ENCODE measurements at places on chromosomes 4 and X.

- no peak for DNase-seq
Observed at GRCh38 chr4:101037938-101038413, 309.4 kb downstream of the PPP3CA start.

GRCh38 chr4:114146947-114147618, 167.6 kb upstream of the ARSJ start:
- no peak for DNase-seq

DNA sequence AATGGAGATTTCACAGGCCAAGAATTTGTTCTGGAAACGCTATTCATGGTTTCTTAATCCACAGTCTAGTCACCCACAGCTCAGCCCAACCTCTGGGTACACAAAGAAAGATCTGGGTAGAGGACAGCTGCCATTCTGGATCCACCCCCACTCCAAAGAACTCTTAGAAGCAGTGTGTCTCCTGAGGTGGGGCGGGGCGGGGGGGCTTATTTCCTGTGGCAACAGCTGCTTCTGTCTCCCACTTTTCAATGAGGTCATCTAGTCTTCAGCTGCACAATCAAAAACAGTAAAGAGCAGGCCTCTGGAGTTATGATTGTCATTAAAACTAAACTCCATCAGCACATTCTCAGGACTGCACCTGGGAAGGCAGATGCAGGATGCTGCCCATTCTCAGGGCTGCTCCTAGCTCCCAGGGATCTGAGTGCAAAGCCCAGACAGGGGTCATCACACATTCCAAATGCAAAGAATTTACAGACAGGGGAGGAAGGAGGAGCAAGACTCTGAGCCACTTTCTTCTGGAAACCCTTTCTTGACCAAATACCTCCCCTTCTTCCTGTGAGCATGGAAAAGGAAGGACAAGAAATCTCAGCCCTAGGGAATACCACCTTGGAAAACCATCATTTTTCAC, 207.3 kb downstream of the HS6ST2 start:
- DNase-seq: no peak

GRCh38 chr4:151798678-151799416, 38.0 kb upstream of the GATB start:
- DNase-seq: no peak

- no peak for DNase-seq
Observed at GRCh38 chr4:20394512-20394911, 142.8 kb downstream of the SLIT2 start.

DNA sequence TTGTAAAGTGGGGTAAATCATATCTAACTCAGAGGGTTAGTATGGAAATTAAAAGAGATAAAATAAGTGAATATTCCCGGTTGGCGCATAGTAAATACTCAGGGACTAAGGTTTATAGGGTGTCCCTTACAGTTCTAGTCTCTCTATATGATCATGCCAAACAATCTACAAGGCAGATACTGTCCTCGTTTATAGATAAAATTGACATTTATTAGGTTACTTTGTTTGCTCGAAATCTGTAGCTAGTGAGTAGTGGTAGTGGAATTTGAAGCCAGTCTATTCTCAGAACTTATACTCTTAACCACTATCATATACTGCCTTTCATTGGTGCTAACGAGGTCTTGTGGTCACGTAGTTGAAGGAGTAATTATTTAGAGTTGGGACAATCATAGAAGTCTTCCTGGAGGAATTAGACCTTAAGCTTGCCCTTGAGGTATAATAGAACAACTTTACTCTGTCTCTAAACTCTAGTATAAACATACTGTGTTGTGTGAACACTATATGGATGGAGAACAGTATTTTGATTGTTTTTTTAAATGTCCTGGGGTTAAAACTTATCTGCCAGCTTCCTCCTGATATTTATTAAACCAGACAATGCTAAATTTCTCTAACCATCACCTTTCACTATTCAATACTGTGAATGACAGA, 324.0 kb downstream of the STIM2 start:
- DNase-seq: no peak

- DNase-seq: peak; percentile 9
Observed at GRCh38 chrX:107454302-107454701, 4.8 kb downstream of the FRMPD3 start.

DNA sequence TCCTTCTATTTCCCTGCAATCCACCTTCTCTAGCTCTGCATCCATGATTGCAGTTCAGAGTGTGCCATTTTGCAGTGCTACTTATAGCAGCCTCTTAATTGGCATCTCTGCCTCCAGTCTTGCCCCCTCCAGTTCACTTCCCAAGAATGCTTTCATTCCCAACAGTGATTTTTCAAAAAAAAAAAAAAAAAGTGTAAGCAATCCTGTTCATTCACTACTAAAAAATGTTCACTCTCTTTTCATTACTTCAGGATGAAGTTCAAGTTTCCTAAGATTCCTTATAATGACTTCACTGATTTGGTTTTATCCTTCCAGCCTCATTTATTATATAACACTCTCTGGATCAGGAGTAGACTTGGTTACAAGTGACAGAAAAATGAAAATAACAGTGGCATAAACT, 124.7 kb upstream of the LNX1 start:
- no peak for DNase-seq

- no peak for DNase-seq
Observed at GRCh38 chr4:113607998-113608397, 153.5 kb downstream of the CAMK2D start.

DNA sequence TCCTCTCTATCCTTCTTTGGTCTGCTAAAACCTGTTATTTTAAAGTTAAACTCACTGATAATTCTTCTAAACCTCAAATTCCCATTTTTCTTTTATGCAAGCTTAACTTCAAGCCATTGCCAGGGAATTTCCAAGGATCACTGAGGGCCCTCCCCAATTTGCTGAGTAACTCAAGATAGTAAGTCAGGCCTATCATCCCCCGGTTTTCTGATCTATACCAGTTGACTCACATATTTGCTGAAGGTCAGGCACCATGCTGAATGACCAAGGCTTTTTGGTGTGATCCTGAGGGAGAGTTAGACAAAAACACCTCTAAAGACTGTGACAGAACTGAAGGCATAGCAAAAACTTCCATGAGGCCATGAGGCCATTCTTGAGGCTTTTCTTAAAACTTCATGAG, 1301.9 kb downstream of the PCDH7 start:
- no peak for DNase-seq

GRCh38 chr4:107658400-107659336, 61.4 kb downstream of the PAPSS1 start:
- DNase-seq: no peak

DNA sequence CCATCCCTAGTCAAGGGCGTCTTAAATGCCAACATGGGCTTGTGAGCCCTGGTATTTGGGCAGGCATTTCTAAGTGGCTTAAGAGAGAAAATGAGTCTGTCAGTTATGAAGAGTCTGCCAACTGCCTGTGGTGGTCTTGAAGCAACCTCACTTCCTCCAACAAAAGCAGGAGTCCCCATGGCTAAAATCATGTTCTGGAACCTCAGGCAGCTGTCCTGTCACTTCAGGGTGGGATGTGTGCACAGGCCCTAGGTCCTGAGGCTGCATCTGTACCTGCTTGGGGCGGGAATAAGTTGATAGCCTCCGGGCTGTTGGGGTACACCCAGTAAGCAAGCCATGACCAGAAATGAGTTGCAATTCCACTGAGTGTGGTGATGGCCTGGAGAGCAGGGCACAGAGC, 115.0 kb upstream of the SCML1 start:
- DNase-seq: no peak

DNA sequence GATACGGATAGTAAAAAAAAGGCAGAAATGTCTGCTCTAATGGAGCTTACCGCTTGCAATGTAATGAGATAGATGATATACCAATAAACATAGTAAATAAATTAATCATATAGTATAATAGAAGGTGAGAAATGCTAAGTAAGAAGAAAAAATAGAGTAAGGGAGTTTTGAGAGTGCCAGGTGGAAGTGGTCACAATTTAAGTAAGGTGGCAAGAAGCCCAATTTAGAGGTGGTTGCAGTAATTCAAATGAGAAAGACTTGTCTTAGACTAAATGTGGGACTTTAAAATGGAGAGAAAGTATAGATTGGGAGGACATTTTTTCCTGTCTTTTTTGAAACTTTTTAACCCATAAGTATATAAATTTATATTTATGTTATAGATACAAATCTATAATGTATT, 26.0 kb downstream of the TBC1D19 start:
- DNase-seq: no peak

DNA sequence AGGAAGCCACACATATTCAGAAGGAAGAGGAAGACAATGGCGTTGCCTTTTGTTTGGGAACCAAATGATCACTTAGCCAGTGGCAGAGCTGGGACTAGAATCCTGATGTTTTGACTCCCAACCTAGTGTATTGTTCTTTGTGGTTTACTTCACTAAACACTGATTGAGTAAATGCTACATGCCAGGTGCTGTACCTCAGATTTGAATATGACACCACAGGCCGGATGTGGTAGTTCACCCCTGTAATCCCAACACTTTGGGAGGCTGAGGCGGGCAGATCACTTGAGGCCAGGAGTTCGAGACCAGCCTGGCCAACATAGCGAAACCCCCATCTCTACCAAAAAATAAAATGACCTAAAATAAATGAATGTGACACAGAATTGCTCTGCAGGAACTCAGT, 8.4 kb downstream of the NDUFA1 start:
- DNase-seq: no peak

DNA sequence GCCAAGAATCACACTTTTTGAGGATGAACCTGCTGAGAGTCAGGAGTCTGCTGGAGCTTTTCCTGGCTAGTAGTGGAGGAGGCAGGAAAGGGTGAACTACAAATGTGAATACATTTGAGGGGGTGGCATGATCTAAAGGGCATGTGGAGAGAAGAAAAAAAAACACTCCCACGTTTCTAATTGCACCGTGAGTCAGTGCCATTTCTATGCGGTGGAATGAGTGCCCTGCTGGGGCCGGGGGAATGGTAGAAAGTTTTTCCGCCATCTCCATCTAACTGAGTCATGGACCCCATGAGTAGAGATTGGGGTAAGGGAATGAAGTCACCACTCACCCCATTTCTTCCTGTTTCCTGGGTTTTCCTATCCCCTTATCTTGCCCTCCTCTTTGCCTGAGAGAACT, 19.8 kb downstream of the BEX3 start:
- no peak for DNase-seq

DNA sequence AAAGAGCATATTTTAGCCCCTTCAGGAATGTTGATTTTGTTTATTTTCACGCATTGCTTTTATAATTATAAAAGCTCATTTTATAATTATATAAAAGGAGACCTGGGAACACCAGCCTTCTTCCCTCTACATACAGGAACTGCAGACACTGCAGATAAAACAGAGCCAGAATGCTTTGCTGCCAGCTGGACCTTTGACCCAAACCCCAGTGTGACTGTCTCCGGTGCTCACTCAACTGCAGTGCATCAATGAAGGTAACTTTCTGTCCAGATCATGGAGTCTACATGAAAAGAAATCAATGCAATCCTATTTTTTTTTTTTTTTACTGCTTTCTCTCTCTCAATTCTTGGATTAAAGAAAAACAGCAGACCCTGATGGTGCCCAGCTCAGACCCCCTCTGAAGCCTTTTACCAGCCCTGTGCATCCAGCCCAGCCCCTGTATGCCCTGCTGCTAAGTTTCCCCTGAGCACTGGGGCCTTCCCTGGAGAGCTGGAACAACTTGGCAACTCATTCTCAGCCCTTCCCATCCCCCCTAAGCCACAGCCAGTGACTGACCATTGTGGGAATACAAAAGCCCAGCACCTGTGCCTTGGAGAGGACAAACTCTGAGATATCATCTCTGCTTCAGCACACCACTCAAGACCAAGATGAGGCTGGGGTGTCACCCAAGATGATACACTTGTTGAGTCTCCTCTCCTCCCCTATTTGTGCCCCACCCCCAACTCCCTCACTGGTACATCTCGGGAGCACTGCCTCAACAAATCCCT, 182.1 kb downstream of the EVC2 start:
- DNase-seq: no peak

DNA sequence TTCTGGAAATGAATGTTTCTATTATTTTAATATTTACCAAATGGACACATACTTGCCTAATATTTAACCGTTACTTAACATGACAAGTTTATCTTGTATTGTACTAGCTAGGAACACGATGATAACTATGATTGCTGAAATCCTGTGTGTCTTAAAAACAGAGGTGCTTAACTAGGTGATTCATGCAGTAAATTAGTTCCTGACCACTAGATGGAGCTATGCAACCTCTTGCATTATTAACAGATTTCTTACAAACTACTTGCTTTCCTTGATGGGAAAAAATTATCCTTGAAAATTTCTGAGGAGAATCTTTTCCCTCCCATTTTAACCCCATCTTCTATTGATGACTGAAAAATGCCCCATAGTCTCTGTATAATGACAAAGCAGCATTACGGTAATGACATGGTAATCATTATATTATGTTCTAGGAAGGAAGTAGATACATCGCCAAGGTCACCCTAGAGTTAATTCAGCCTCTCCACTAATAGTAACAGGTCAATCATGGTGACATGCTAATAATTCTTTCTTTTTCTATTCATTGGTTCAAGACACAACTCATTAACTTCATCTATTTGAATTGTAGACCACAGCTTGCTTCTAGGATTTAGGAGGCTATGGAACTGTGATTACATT, 844.2 kb downstream of the RAPGEF2 start:
- DNase-seq: no peak

- DNase-seq: no peak
Observed at GRCh38 chr4:103996637-103997036, 276.9 kb upstream of the TACR3 start.
